Urinary bladder (tissue), 4 donors: ENCODE measurements at places on chromosomes 4 and X. TPM values are rescaled to one million over a fixed set of nuclear protein-coding genes. Genes with fewer than 3 reads are reported as not detected.

ENPEP gene
- 45.6 TPM for total RNA-seq

TMEM255A gene
- total RNA-seq: 1.3 TPM

FDCSP gene
- 1.7 TPM for total RNA-seq

PDGFRA gene
- 254 TPM for total RNA-seq

POLN gene
- total RNA-seq: 3.1 TPM

SHROOM4 gene
- 9.4 TPM for total RNA-seq

KIF4A gene
- 7.2 TPM for total RNA-seq
